Stimulated activated CD8-positive, alpha-beta memory T cell treated with anti-CD3 and anti-CD28 coated beads, Interleukin-7, amount 100 ng/mL, for 1 hour (primary cell): ENCODE measurements at places on chromosomes 4 and X.

DNA sequence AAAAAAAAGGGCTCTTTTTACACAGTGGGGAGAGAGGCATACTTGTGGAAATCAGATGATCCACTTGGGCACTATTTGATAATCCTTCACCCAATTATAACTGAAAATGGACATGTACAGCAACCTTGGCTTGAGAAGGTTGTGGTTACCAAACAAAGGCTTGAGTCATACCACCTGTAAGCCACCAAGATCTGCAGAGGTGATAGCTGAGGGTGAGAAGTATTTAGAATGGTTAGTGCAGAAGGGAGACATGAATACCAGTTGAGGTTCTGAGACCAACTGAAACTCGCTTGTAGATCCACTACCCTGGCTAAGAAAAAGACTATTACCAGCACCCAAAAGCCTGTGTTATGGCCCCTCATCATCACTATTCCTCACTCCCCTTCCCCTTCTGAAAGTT, 614.0 kb downstream of the STIM2 start:
- no peak for DNase-seq

- no peak for DNase-seq
These were observed 98.0 kb upstream of the SORBS2 start for GRCh38 chr4:185909972-185910371.

GRCh38 chrX:118392716-118393115, 46.8 kb downstream of the WDR44 start:
- DNase-seq = no peak

GRCh38 chrX:14361435-14361834, 167.9 kb upstream of the GLRA2 start:
- DNase-seq = no peak

DNA sequence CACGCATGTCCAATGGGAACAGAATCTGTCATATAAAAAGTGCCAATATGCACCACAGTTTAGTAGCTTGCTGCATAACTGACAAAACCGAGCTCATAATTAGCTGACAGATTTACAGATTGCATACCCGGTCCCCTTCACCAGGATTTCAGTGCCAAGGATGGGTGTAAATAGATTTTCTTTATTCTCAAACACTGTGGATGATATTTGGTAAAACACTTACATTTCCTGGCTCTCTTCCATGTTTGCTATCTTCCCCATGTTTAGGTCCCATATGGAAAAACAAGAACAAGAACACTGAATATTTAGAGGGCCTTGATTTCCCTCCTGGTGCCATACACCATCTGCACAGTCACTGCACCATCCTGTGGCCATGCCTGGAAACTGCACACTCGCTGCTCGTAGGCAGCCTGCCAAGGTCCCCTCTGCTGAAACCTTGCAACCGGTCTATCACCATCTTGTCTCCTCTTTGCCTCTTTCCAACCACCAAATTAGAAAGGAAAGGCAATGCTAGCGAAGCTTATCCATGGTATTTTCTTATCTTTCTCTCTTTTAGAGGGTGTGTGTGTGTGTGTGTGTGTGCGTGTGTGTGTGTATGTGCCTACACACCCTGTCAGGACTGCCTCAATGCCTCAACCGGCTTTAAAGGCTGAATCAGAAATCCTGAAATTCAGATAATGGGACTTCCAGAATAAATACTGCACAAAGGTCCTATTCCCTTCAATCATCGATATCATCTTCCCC, 124.2 kb upstream of the MBNL3 start:
- no peak for DNase-seq

DNA sequence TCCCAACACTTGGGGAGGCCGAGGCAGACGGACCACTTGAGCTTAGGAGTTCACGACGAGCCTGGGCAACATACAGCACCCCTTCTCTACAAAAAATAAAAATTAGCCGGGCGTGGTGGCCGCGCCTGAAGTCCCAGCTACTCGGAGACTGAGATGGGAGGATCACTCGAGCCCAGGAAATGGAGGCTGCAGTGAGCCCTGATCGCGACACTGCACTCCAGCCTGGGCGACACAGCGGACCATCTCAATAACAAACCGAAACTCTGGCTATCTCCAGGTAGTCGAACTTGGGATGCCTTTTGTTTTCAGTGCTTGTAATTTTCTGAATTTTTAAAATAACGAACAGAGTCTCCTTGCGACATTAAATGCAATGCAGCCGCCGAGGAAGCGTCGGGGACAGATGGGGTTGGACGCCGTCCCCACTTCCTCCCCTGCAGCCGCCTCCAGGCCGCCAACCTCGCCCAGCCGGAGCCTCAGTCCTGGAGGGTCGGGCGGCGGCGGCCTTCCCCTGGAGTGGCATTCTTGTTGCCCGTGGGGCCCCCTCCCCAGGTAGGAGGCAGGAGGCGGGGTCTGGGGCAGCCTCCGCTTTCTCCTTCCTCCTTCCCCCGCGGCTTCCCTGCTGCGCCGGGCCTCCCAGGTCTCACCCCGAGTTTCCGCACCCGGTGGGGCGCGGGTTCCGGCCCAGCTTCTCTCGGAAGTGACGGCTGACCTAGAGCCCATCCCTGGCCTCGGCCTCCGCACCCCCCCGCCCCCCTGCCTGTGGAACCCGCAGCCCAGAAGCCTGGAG, 14.6 kb downstream of the HMX1 start:
- DNase-seq = no peak

GRCh38 chr4:38738940-38739803, 43.6 kb downstream of the TLR10 start:
- DNase-seq = no peak
